T-helper 17 cell (primary cell): ENCODE measurements at places on chromosomes 6 and 20.

- DNase-seq, result no peak
Observed at GRCh38 chr6:170003451-170004160, 252.2 kb downstream of the ERMARD start.

DNA sequence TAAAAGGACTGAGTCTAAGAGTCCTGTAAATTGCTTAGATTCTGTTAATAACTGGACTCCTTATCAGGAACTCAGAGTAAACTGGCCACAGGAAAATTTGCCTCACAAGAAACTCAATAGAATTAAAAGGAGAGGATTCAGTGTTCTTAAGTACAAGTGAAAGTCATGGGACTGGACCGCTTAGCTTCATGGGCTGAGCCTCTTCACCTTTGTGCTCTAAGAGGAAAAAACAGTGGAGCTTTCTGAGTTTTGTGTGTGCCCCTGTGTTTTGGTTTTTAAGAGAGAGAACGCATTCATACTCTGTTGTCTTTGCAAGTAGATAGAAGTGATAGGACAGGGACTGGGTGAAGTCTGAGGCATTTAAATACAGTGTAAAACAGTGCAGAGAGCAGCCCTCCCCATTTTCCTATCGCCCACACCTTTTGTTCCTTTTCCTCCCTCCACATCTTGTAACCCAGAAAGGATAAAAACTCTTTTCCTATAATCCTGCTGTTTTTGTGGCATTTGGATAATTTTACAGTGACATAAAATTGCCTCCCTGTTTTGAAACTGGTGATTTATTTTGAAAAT, 49.6 kb downstream of the FOXO3 start:
- no peak for DNase-seq

DNA sequence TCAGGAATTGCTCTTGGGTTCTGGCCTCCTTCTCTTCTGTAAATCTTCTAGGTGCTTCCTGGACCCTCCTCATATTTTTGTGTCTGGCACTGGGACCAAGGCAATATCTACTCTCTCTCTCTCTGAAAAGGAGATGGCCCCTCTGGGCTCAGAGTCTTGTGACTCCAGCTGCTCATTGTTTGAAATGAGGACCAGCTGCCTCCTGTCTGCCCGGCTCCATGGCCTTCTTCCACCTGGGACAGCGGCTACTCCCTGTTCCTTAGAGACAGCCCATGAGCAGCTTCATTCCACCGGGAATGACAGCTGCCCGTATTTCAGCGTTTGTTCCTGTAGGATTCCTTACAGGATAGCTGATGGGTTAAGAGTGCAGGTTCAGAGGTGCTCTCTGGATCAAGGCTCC, 2.9 kb downstream of the TGM3 start:
- DNase-seq, result no peak

DNA sequence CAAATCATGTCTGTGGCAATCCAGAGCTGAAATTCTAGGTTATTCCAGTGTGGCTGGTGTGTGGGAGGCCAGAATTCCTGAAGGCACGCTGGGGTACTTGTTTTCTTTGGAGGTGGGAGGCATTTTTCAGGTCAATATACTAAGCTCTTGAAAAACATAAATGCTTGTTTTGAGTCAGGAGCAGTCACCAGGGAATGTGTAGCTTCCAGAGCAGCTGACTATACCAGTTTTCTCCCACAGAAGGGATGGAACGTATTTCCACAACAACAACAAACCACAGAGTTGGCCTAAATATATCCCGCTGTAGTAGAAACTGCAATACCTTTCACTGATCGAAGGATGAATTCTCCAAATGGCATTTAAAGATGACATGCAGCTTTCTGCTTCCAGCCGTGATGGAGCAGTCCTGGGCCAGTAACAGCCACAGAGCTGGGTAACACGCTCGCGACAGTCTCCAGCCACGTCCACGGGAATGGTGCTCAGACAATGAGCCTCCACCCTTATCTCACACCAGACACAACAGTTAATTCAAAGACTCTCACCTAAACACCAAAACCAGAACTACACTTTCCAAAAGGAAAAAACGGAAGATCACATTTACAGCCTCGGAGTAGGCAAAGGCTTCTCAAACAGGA, 23.2 kb downstream of the CHRNA4 start:
- no peak for DNase-seq

DNA sequence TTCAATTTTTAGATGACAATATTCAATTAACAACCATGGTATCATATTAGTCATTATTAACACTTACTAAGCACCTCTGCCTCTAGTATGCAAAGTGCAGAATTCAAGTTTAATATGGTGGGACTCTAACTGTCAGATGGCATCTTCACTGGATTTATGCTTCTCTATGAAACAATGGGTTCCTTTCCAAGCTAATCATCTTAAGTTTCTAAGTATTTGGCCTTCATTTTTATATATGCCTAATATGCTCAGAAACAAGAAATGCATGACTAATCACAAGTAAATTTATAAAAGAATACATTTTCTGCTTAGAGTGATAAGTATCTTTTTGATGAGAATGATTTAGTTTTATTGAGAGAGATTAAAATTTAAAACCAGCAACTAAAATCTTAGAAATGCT, 144.7 kb downstream of the HIVEP2 start:
- DNase-seq, result no peak

DNA sequence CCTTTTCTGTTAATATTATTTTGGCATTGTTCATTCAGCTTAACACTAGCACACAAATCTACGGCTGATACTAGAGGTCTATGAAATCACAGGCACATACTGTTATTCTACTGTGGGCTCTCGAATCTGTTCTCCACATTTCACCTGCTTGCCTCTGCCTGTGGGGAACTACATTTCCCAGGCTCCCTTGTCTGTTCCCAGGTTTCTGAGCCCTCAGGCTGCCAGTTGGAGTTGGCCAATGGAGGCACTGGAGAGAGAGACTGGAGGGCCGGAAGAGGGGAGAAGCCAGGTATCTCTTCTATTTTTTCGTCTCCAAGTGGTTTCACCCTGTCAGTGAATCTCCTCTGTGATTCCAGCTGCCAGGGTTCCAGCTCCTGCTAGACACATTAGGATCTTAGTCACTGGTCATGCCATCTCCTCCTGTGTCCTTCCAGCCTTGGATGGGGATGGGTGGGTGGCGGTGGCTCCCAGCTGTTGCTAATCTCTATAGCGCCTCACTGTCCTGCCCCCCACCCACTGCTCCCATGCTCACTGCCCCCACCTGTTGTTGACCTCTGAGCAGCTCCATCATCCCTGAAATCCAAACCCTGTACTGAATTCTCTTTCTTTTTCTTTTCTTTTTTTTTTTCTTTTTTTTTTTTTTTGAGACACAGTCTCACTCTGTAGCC, 188.2 kb downstream of the LRFN2 start:
- no peak for DNase-seq

DNA sequence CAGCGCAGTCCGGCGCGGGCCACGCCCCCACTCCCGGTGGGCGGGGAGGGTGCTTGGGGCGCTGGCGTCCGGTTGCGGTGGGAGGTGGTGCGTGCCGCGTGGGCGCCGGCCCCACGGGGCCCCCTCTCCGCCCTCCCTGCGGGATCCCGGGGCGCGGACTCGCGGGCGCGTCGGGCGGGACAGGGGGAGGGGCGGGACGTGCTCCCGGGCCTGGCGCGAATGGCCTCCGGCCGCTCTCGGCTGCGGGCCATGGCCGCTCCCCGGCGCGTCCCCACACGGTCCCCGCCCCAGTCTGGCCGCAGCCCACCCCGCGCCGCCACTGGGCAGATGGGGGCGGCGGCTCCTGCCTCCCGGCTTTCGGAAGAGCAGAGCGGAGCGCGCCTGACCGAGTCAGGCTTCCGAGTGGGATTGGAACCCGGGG, 771 bp upstream of the PPP1R3G start:
- DNase-seq, result no peak

GRCh38 chr20:51022227-51022802, 592 bp downstream of the KCNG1 start:
- no peak for DNase-seq

DNA sequence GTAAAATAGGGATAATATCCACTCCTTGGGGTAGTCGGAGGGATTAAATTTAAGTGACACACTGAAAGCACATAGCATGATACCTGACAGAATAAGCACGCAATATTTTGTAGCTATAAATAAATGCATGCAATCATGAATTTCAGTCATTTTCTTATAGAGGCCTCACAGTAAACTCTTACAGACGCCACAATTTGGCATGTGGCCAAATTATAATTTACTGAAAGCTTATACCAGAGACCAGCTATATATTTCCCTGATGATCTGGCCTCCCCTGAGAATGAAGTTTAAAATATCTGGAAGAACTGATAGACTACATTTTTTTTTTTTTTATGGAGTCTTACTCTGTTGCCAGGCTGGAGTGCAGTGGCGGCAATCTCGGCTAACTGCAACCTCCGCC, 40.9 kb downstream of the QRSL1 start:
- no peak for DNase-seq

DNA sequence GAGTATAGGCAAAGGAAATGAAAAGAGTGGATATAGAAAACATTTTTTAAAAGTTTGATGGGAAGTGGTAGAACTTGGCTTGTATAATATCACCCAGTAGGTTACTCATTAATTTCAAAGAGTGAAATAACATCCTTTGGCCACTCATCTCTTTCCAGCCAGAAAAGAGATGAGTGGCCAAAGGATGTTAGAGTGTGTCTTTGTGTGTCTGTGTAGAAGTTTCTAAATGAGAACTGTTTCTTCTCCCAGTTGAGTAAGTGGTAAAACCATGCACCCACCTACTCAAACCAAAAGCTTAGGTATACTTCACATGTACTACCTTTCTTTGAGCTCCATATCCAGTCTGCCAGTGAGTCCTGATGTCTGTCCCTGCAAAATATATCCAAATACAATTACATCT, 47.7 kb upstream of the TMEM244 start:
- DNase-seq, result no peak

- DNase-seq, result no peak
Observed at GRCh38 chr6:12529364-12530019, 187.1 kb upstream of the PHACTR1 start.
